ENCODE measurements at places on chromosomes 12 and 14. TPM values are rescaled to one million over a fixed set of nuclear protein-coding genes. Genes with fewer than 3 reads are reported as not detected.

- no peak overlapping the region for H3K27ac ChIP-seq
- H3K27me3 ChIP-seq: no peaks in the 10 kb centered on the region
- DNase-seq: no peak
- no peaks in the 10 kb centered on the region for H3K4me1 ChIP-seq
- no peaks in the 10 kb centered on the region for H3K36me3 ChIP-seq
- H3K4me3 ChIP-seq: no peak overlapping the region
Observed at GRCh38 chr12:24754690-24755638, 193.9 kb downstream of the BCAT1 start.

- H3K4me3 ChIP-seq: no peak overlapping the region
- H3K27me3 ChIP-seq: no peaks in the 10 kb centered on the region
- DNase-seq: no peak
- no peaks in the 10 kb centered on the region for H3K4me1 ChIP-seq
Observed at GRCh38 chr14:53742233-53742620, 214.4 kb downstream of the BMP4 start.

DNA sequence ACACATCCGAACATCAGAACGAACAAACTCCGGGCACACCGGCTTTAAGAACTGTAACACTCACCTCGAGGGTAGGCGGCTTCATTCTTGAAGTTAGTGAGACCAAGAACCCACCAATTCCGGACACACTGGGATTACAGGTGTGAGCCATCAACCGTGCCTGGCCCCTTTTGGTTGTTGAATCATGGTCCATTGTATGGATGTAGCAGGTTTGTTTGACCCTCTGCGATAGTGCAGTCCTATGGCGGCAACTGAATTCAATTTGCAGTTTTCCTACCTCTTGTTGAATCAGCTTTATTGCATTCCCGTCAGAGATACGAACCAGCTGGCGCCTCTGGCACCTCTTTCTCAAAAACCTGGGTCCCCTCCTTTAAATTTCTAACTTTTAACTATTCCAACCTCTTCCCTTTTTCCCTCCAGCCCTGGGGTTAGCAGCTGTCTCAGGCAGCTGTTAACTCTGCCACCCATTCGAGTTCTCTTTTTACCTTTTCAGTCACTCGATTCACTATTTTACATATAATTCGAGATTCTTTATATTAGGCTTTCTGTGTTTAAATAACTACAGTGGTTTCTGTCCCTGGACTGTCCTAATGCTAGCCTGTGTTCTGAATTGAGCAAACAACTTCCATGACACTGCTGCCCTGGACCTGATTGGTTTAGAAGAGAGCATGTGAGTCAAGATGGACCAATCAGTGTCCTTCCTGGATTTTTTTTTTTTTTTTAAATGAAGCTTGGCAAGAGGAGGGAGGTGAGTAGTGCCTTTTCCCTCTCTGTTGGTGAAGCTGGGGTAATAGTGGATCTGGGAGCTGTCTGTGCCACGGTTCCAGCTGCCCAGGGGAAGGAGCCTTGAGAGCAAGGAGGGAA lies 261.5 kb downstream of the PCNX1 start:
- H3K4me1 ChIP-seq: no peaks in the 10 kb centered on the region
- H3K27ac ChIP-seq: no peak overlapping the region
- H3K36me3 ChIP-seq: no peaks in the 10 kb centered on the region
- no peak for DNase-seq
- no peak overlapping the region for H3K4me3 ChIP-seq
- H3K27me3 ChIP-seq: no peaks in the 10 kb centered on the region

DNA sequence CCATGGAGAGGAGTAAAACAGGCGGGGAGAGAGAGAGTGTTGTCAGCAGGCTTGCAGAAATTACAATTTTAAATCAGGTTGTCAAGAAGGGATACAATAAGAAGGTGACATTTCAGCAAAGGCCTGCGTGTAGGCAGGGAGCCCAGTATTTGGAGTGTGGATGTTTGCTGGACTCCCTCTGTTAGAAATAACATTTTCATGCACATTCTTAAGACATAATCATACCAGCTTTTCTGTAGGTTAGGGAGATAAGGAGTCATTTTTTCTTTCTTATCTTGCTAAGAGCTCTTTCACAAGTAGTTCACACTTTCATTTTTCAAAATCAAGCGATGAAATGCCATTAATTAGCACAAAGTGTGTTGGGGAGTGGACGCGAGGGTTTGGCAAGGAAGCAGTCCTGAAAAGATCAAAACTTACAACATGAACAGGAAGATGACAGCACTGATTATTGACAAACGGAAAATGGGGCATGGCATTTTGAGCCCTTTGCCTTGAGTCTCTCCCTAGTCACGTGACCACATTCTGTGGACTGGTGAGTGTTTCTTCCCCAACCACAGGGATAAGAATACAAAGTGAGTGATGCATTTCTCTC lies 160.2 kb downstream of the DAD1 start:
- DNase-seq: no peak
- no peaks in the 10 kb centered on the region for H3K4me1 ChIP-seq
- no peaks in the 10 kb centered on the region for H3K36me3 ChIP-seq
- H3K27ac ChIP-seq: no peak overlapping the region

DNA sequence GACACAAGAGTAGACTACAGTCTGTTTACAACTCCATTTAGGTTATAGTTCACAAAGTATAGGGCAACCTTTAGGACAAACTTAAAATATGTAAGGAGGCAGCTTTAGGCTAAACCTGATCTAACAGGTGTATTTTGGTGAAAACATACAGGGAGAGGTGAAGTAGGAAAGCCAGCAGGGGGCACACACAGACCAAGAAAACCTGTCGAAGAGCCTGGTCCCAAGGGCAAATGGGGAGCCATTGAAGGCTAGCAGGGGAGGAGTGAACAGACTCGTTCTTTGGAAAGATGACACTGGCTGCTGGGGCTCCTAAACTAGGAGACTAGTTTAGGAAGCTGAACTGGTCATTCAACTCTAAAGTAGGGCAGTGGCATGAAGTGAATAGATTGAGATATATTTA lies 138.8 kb upstream of the WSCD2 start:
- H3K4me3 ChIP-seq: no peak overlapping the region
- H3K36me3 ChIP-seq: no peaks in the 10 kb centered on the region
- no peaks in the 10 kb centered on the region for H3K4me1 ChIP-seq

MANSC4 gene
- not detected for total RNA-seq

CHURC1 gene
- total RNA-seq: 70.9 TPM

DRAM1 gene
- total RNA-seq: 12.7 TPM

KRT2 gene
- total RNA-seq: not detected
